CD4-positive, alpha-beta T cell treated with Interferon gamma for 1 hour (primary cell): ENCODE measurements at places on chromosomes 3 and 15.

- no peak for DNase-seq
These were observed 14.5 kb downstream of the TERB2 start for GRCh38 chr15:44971036-44971435.

- DNase-seq: no peak
These were observed 34.8 kb downstream of the EIF4E3 start for GRCh38 chr3:71690341-71690841.

- DNase-seq: no peak
These were observed 102.9 kb downstream of the SHQ1 start for GRCh38 chr3:72745146-72745999.

DNA sequence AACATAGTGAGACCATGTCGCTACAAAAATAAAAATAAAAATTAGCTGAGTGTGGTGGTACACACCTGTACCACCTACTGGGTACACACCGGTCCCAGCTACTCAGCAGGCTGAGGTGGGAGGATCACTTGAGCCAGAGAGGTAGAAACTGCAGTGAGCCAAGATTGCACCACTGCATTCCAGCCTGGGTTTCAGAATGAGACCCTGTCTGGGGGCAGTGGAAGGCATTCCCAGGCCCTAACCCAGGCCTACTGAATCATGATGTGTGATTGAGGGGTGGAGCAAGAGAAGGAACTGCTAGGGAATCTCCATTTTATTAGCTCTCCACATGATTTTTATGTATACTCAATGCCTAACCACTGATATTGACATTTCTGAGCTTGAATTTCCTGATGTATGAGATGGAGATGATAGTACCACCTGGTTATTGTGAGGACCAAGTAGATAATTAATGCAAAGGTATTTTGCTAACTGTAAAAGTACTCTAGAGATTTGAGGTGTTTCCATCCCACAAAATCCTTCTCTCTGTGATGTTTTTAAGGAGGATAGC lies 169.5 kb upstream of the UMPS start:
- no peak for DNase-seq

DNA sequence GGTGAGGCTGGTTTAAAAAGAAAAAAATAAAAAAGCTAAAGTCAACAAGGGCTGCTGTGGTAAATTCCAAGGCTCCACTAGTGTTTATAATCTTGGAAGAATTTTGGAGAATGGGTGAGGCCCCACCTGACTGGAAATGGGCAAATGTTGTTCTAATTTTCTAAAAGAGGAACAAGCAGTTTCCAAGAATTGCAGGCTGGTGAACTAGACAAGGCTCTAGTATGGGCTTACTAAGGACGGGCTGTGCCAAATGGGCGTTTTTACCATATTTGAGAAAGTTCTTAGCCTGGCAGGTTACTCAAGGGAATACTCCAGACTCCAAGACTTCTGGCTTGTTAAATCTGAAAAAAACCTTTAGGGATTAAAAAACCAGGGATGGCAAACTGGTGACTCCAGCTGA lies 67.0 kb upstream of the ABHD2 start:
- DNase-seq: no peak

GRCh38 chr3:195139876-195140240 lies 131.1 kb downstream of the XXYLT1 start:
- no peak for DNase-seq

GRCh38 chr3:138381950-138382715 lies 33.8 kb downstream of the MRAS start:
- DNase-seq: peak; percentile 45

DNA sequence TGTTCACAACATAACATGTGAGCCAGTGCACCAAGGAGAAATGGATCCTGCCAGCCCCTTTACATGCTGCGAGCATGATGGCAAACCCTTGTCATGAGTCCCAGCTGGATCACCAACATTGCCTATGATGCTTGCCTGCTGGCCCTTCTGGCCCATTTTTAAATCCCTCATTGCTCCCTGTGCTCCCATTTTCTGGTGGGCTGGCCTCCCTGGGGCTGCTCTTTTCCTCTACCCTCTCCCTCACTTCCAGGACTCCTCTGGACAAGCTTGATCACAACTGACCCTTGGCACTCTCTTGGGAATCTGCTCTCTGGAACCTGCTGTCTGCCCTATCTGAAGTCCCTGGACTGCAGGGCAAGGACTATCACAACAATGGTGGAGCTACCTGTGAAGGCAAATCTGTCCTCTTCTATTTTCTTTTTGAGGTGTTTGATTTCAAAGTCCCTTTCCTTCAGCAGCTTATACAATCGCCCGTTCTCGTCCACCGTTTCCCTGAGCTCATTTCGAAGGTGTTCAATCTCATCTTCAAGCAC lies 16.3 kb downstream of the CCDC13 start:
- DNase-seq: no peak

DNA sequence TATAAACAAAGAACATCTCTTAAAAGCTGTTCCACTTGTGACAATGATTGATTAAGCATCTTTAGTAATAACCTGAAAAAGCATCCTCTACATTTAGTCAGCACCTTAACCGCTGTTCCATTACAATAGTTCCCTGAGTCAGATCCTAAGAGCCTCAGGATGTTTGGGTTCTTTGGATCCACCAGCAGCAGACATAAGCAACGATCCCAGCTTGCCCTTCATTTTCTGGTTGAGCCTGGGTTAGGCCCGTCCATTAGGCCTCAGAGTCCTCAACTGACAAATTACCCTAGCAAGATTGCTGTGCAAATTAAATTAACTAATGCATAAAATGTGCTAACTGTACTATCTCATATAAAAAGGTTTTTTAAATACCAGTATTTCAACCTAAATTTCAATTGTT lies 42.3 kb upstream of the ROBO1 start:
- DNase-seq: no peak

GRCh38 chr3:119745942-119746341 lies 36.0 kb upstream of the NR1I2 start:
- DNase-seq: no peak

DNA sequence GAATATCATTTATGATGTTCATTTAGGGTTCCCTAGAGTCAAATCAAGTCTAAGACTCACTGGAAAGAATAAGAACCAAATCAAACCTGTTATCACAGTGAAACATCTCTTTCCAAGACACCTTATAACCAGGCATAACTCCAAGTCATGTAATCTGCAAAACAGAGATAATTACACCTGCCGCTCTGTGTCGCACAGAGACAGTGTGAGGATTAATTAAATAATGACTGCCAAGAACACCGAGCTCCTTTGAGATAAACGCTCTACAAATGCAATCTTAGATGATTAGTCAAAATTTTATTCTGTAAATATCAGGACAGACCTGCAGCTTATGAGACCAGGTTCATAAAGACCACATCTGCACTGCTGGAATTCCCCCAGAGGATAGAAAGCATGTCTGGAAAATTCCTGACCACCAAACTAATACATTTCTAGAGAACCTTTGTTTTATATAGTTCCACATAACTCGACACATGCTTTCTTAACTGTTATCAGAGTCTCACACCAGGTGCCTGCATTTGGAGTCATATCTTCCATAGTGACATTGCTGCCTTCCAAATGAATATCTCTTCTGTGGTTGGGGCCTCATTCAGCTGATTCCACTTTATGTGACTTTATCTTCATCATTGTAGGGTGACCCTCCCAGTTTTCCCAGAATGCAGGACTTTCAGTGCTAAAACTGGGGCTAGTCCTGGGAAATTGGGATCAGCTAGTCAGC lies 252.8 kb downstream of the CD47 start:
- DNase-seq: no peak
